Stimulated activated CD4-positive, alpha-beta T cell treated with anti-CD3 and anti-CD28 coated beads, Interleukin-1b, Interleukin-23, amount 100 ng/mL, for 24 hours (primary cell): ENCODE measurements at places on chromosomes 2 and 18.

DNA sequence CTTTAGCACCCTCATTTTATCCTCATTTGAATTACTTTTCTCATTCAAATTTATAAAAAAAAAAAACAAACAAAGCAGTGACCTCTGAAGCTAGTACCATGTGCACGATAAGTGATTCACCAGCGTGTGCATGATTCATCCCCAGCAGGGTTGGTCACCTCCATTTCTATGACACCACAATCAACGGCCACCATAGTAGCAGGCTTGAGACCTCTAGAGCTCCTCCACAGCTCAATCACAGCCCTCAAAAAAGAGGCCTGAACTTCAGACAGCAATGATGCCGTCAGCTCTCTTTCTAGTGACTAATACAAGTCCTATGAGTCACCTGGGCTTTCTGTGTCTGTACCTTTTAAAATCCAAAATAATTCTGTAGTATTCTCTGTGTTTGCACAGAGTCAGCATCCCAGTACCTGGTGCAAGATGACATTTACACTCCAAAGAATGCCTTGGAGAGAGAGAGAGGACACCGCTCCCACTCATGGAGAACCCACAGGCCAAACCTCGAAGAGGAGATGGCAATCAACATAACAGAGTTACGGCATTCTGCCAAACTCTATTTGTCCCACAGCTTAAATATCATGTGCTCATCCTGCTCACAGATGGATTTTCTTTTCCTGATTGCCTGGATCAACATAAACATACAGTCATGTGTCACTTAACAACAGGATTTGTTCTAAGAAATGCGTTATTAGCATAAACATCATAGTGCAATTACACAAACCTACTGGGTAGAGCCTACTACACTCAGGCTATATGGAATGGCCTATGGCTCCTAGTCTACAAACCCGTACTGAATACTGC is 58.7 kb downstream of the L3MBTL4 start:
- DNase-seq: no peak

DNA sequence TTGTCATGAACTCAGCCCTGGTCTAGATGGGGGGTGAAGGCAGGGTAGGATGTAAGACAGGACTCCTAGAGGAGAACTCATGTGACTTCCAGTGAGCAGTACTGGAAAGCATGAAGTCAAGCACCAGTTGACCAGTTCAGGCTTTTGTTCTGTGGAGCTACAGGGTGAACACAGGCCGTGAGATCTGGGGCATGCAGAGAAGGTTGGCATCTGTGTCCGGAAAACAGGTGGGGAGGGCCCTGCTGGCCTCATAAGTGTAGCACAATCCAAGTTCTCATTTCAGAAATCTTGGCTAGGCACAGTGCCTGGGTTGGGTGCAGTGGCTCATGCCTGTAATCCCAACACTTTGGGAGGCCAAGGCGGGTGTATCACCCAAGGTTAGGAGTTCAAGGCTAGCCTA is 50.9 kb upstream of the SPATS2L start:
- no peak for DNase-seq

DNA sequence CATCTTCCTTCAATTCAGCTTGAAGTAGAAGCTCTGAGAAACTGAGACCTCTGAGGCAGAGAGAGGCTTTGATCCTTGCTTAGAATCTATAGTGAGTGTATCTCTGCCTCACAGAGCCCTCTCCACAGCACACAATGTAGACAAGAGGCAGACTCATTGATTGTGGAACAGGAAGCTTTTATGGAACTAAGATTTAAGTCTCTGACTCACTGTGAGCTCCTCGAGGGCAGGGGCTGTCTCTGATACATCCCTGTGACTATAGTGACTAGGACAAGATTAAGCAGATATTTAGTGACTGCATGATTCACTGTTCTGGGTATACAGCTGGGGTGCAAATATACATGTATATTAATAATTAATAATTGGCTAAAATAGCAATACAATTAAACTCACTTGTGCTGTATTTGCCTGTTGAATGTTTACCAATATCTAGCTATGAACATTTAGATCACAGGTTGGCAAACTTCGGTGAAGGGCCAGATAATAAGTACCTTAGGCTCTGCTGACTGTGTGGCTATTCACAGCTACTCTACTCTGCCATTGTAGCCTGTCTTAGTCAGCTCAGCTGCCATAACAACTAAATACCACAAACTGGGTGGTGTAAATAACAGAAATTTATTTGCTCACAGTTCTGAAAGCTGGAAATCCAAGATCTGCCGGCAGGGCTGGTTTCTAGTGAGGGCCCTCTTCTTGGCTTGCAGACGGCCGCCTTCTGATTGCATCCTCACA is 54.4 kb downstream of the ARHGEF4 start:
- DNase-seq: no peak

GRCh38 chr2:233513953-233514655 is 52.5 kb downstream of the USP40 start:
- no peak for DNase-seq

- no peak for DNase-seq
Measured at GRCh38 chr18:9817286-9817685, 68.5 kb upstream of the TXNDC2 start.

- no peak for DNase-seq
Measured at GRCh38 chr2:209476367-209477208, 52.7 kb downstream of the MAP2 start.

DNA sequence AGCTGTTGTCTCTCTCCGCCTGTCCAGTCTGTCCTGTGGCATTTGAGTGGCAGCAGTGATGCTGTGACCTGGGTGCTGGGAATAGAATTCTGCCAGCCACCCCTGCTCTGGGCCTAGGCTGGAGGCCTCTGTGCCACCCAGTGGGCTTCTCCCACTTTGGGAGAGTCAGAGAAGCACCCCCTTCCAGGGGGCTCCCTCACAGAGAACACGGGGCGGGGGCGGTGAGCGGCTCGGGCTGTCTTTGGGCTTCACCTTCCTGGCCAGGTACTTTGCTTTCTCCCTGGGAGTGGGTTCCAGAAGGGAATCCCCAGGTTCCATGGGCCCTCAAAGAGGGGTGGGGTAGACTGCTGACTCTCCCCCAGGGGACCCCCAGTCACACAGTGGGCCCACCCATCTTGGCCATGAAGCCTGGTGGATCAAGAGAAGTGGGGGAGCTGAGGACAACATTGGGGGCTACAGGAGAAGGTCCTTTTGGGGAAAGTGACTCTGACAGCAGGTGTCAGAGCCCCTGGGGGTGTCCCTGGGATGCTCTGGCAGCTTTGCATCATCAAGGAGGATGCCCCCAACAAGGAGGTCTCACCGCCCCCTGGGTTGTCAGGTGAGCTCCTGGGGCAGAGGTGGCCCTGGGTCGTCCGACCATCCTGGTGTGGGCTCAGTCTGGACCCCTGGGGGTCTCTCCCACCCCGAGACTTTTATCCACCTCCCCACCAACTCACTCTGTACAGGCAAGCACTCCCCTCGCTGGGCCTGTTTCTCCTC is 18.8 kb upstream of the BOK start:
- DNase-seq: no peak

DNA sequence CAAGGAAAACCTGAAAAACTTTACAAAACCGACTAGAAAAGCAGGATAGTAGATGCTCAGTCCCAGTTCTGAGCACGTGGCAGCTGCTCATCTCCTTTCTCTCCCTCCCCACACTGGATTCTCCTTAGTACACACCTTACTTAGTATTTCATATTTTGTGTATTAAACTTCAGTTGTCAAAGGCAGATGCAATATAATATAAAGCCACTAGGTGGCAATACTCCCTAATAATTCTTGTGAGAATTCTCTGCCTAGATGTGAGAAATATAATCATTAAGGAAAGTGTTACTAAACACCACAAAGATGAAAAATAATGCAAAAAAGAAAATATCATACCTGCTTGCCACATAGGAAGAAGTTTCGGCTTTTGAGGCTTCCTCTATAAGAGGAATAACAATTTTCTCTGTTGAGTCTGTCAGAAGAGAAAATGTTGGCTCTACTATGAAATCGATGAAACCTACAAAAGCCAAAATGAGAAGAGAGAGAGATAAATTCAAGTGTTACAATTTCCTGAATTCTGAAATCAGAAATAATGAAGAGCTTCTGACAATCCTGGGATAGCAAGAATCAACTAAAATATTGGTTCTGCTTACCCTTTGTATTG is 200.6 kb downstream of the PPP1R1C start:
- DNase-seq: no peak

DNA sequence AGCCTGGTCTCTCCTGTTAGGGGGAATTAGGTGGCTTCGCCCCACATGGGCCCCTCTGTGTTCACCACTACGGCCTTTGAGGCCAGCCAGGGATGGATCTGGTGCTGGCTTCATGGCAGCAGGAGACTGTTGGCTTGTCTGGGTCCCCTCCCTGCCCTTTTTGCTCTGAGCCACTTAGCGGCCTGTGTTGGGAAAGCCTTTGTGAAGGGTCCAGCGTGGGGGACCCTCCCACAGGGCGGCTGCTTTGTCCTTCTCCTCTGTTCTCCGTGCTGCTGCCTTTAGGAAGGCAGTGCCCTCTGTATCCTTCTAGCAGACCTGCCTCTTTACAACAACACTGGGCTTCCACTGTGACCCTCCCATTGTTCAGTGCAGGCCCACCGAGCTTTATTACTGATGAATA is 118.4 kb downstream of the TSN start:
- DNase-seq: no peak

DNA sequence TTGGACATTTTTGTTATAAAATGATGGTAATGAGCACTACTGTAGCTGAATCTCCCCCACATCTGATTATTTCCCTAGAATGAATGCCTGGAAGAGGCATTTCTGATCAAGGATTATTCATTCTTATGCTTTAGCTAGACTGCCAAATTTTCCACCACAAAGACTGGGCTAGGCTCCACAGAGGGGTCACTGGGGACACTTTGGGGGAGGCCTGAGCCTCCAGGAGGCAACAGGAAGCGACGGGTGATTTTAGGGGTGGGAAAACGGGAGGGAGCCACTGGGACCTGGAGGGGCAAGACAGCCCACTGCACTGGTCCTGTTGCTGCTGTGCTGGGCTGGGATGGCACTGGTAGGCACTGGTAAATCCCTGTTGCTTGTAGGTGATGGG is 2.4 kb upstream of the ASB1 start:
- DNase-seq: no peak

GRCh38 chr2:160606341-160606740 is 112.7 kb upstream of the RBMS1 start:
- no peak for DNase-seq

DNA sequence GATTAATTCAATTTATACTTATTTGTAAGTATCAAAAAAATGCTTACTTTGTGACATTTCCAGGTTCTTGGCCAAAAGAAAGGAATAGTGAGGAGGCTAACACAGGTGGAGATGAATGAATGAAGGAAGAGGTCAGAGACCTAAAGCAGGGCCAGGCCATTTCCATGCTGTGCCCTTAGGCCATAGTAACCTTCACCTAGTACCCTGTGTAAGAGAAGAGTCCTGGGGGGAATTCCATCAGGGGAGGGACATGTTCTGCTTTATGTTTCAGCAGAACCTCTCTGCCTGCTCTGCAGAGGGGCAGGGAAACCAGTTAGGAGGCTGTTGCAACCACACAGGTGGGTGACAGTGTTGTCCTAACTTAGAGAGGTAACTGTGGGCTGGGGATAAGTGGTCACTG is 204.2 kb upstream of the CDH20 start:
- DNase-seq: no peak

- DNase-seq: no peak
Measured at GRCh38 chr18:64332835-64333234, 183.9 kb upstream of the LINC00305 start.

GRCh38 chr2:118696786-118697465 is 150.5 kb downstream of the EN1 start:
- no peak for DNase-seq

DNA sequence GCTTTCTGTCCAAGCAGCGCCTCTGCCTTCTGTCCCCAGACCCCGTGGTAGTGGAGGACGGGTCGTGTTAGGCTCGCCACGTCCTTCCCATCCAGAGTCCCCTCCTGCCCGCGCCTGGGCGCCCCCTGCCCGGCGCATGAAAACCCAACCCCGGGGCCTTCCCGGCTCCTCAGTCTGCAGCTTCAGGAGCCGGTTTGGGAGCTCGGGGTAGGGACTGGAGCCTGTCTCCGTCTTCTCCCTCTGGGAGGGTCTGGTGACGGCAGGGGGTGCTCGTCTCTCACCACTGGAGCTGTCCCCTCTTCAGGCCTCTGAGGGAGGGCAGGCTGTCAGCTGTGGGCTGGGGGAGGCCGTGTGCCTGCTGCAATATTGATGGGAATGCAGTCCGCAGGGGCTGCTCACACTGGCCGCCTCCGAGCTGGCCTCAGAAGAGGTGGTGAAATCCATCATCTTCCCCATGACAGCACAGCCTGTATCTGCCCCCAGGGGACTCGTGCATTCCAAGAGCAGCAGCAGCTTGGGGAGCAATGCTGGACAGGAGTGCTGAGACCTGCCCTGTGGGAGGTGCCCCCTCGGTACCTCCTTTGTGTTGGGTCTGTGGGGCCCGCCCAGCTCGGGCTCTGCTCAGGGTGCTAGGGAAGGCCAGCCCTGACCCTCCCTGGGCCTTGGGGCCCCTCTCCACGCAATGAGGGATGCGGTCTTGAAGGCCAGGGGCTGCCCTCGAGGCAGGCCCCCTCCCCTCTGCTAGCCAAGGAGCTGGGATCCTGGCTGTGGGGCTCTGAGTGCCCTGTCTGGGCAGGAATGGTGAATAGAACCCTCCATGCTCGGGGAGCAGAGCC is 17.8 kb upstream of the KLHL30 start:
- DNase-seq: no peak

- DNase-seq: no peak
Measured at GRCh38 chr2:166653185-166653813, 159.2 kb upstream of the SCN7A start.

DNA sequence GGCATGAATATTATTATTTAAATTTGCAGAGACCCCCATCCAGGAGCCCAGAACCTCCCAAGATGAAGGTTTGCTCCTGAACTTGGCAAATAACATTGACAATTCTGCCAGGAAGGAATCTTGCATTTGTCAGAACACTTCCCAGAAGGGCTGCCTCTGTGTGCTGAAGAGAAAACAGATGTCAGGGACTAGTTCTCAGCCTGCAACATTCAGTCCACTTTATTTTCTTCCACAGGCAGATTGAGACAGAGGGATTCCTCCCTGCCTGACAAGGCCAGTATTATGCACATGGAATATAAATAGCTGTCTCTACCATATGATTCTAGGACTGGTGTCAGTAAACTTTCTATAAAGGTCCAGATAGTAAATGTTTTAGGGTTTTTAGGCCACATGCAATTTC is 171.5 kb upstream of the SIX2 start:
- no peak for DNase-seq

DNA sequence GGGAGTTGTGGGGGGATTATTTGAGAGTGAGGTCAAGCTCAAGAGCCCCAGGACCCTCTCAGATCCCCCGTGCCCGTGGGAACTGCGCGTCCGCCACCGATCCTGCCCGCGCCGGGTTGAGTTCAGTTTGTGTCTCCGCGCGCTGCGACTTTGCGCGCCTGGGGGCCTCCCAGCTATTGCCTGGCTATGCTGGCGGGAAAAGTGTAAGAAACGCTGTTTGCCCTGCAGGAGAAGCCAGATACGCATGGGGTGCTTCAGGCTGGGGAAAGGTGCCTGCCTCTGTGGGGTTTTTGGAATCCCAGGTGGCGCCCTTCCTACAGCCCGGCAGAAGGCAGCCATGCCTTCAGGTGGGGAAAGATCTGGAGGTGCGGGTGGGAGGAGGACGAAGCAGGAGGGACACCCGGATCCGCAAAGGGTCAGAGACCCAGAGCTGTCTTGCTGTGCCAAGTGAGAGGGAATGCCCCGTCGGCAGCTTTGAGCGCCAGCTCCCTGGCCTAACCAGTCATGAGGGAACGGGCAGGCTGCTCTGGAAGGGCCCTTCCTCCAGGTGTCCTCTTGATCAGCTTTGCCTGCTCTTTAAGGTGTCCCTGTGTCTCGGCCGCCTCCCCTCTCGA is 22.5 kb downstream of the TEX44 start:
- no peak for DNase-seq
